NCI-H2171 (cell line): ENCODE measurements at places on chromosomes 1 and 21.

GRCh38 chr1:155873860-155874259 lies 14.5 kb downstream of the SYT11 start:
- no peak for DNase-seq

- no peak for DNase-seq
These were observed 75.5 kb downstream of the VPS13D start for GRCh38 chr1:12305377-12305776.

GRCh38 chr1:5274527-5274926 lies 620.1 kb downstream of the AJAP1 start:
- DNase-seq, result no peak

GRCh38 chr1:85936470-85936869 lies 220.1 kb downstream of the COL24A1 start:
- no peak for DNase-seq

- no peak for DNase-seq
These were observed 518.7 kb downstream of the PTPRC start for GRCh38 chr1:199157494-199157893.
